ENCODE measurements at places on chromosomes 2 and 18. TPM values are rescaled to one million over a fixed set of nuclear protein-coding genes. Genes with fewer than 3 reads are reported as not detected.

DNA sequence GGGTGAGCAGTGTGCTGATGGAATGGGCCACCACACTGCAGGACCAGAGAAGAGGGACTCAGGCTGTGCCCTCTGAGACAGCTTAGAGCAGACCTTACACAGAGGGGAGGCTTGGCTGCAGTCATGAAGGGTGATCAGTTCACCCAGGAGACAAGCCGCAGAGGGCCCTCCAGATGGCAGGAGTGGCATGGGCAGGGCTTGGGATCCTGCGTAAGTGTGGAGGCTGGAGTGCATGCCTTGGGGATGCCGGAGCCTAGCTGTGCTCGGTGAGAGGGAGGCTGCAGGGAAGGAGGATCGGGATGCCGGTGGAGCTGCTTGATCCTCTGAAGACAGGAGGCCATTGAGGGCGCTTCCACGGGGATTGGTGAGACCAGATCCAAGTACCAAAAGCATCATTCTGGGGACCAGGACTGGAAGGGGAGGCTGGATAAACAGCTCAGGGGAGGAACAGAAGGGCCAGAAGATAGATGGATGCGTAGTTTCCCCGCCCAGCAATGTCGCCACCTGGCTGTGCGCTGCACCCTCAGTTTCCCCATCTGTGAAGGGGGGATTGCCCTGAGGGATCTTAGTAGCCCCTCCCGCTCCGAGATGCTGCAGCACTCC, 163.4 kb downstream of the INHBB start:
- DNase-seq, result no peak

DNA sequence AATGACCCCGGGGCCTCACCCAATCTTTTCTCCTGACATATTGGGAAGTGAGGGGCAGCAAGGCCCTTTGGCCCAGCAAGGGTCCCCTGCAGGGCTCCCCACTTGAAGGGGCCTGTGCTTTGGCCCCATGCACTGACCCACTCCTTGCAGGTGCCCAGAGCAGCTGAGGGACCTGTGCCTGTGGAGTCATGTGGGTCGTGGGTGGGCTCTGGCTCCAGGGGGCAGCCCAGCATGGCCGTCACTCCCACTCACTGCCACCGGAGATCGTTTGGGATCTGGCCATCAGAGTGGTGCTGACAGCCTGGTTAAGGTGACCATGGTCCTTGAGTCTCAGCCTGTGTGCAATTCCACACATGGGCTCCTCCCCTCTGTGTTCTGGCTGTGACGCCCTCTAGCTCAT, 31.7 kb upstream of the APCDD1 start:
- peak; percentile 34 for DNase-seq

GRCh38 chr18:45103319-45104048, 422.8 kb downstream of the SETBP1 start:
- no peak for DNase-seq

GRCh38 chr18:56233595-56233994, 404.8 kb downstream of the TXNL1 start:
- DNase-seq, result no peak

The THOC1 gene
- total RNA-seq, result 21.2 TPM

DNA sequence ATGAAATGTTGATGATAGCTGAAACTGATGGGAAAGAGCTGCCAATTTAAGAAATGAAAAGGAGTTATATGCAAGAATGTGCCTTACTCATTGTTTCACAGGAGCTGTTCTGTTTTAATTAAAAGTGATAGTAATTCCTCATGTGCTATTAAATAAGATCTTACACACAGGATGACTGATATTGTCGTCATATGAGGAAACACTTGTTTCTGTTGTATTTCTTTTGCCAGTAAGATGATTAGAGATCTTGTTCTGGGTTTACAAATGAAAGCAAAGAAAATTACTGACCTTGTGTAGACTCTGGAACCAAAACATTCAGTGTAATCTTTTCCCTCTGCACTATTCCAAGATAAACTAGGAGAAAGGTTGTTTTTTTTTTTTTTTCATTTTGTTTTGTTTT, 123.6 kb downstream of the MAP3K20 start:
- DNase-seq, result no peak

The CYS1 gene
- 3.3 TPM for total RNA-seq
